Fibroblast of villous mesenchyme (primary cell): ENCODE measurements at places on chromosomes 5 and 9. TPM values are rescaled to one million over a fixed set of nuclear protein-coding genes. Genes with fewer than 3 reads are reported as not detected.

The AGXT2 gene
- total RNA-seq, result under 0.01 TPM in 1 of 2 replicates, not detected in the other

The UTP15 gene
- 30.3 and 30.7 TPM in 2 replicates for total RNA-seq

The RNF14 gene
- 56.7 and 76.9 TPM in 2 replicates for total RNA-seq

The LYSMD3 gene
- 16.1 and 28.1 TPM in 2 replicates for total RNA-seq

The OR1J2 gene
- total RNA-seq, result 0.32 and 0.43 TPM in 2 replicates

The SOX30 gene
- under 0.01 TPM in 1 of 2 replicates, not detected in the other for total RNA-seq

The IFNA21 gene
- not detected in 2 replicates for total RNA-seq

The BSPRY gene
- total RNA-seq, result not detected in 2 replicates

The KIAA0825 gene
- 4.8 and 9.5 TPM in 2 replicates for total RNA-seq

The NDST1 gene
- total RNA-seq, result 87.2 and 89.5 TPM in 2 replicates

The CHSY3 gene
- 9.9 and 11.3 TPM in 2 replicates for total RNA-seq

The SLC6A18 gene
- total RNA-seq, result not detected in 2 replicates

The NAIP gene
- 5.6 and 6.4 TPM in 2 replicates for total RNA-seq

The REEP5 gene
- total RNA-seq, result 47.0 and 48.8 TPM in 2 replicates

The WDR38 gene
- not detected in 2 replicates for total RNA-seq

The SLC24A2 gene
- total RNA-seq, result under 0.01 TPM in 1 of 2 replicates, not detected in the other
